CD14-positive monocyte (primary cell): ENCODE measurements at places on chromosomes 6 and 20. TPM values are rescaled to one million over a fixed set of nuclear protein-coding genes. Genes with fewer than 3 reads are reported as not detected.

DNA sequence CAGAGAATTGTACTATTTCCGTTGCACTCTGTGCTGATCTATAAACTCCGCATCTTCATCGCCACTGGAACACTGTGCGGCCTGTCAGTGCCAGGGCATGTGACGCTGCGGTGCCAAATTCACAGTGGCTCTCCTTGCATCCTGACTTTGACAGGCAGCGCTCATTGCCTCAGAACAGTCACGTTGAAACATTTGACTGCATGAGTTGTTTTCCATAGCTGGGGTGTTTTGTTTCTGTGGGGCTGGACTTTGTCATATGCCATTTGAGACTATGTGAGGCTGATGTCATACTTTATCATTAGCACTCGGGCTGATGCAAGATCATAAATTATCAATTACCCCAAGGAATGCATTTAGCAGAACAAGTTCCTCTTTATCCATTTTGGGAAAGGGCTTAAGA lies 32.7 kb downstream of the CFAP61 start:
- H3K4me3 ChIP-seq, result no peak overlapping the region
- H3K4me1 ChIP-seq, result no peaks in the 10 kb centered on the region
- no peaks in the 10 kb centered on the region for H3K36me3 ChIP-seq

DNA sequence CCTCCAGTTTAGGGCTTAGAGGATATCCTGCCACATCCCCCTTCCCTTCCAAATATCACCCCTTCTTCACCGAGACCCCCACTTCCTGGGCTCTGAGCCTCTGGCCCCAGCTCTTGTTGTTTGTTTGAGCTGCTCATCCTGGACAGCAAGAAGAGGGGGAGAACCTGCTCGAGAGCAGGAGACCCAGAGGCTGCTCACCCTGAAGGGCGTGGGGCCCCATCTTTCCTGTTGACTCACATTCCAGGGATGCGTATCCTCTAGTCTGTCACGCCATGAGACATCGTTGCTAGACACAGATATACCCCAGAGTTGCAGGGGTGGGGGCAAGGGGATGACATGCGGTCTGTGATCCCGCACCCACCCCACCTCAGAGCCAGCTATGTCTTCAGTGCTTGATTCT lies 5.7 kb upstream of the TNXB start:
- H3K36me3 ChIP-seq, result peaks cover 61% of the 10 kb centered on the region
- DNase-seq, result no peak
- no peak overlapping the region for H3K4me3 ChIP-seq
- no peaks in the 10 kb centered on the region for H3K27me3 ChIP-seq
- no peaks in the 10 kb centered on the region for H3K4me1 ChIP-seq
- no peak overlapping the region for H3K27ac ChIP-seq

DNA sequence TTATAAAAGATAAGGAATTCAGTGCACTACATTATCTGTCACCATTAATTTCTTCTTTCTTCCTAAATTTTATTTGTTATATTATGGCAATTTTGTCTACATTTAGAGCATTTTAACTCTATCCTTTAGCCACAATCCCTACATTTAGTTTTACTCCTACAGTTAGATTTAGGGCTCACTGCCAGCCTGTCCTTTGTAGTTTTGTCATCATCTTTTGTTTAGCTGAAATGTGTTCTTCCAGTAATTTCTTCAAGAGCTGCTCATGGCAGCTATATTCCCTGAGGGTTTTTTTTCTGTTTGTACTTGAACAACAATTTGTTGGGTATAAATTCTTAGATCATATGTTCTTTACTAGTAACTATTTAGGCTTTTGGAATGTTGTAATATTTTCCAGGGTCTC lies 72.7 kb upstream of the B3GAT2 start:
- DNase-seq, result no peak
- H3K4me1 ChIP-seq, result no peaks in the 10 kb centered on the region

GRCh38 chr6:152008779-152009178 lies 201.3 kb downstream of the ESR1 start:
- H3K4me1 ChIP-seq, result peaks cover 8% of the 10 kb centered on the region
- H3K27ac ChIP-seq, result no peak overlapping the region
- no peaks in the 10 kb centered on the region for H3K27me3 ChIP-seq
- no peaks in the 10 kb centered on the region for H3K36me3 ChIP-seq
- no peak overlapping the region for H3K4me3 ChIP-seq

GRCh38 chr6:24680582-24680981 lies 13.7 kb downstream of the ACOT13 start:
- H3K27me3 ChIP-seq, result no peaks in the 10 kb centered on the region
- H3K4me1 ChIP-seq, result no peaks in the 10 kb centered on the region
- no peak overlapping the region for H3K4me3 ChIP-seq
- no peak for DNase-seq
- H3K36me3 ChIP-seq, result no peaks in the 10 kb centered on the region

GRCh38 chr6:129638055-129638684 lies 71.8 kb downstream of the ARHGAP18 start:
- peaks cover 8% of the 10 kb centered on the region for H3K36me3 ChIP-seq
- no peaks in the 10 kb centered on the region for H3K4me1 ChIP-seq
- no peaks in the 10 kb centered on the region for H3K27me3 ChIP-seq
- H3K27ac ChIP-seq, result no peak overlapping the region

DNA sequence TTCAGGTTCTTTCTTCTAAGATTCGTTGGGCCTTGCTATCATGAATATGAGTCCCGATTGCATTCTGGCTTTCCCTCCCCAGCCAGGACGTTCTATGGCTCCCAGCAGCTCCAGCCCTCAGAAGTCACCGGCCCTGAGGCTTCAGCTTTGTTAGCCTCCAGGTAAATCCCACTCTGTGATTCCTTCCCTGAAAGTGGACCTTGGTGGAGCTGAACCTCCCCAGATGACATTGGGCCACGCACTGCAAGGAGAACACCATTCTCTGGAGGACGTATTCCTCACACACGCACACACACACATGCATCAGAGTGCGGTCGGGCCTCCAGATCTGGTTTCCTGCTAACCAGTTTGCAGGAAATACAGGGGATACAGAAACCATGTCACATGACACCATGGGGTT lies 487.3 kb upstream of the CDH4 start:
- H3K36me3 ChIP-seq, result no peaks in the 10 kb centered on the region
- DNase-seq, result no peak
- H3K4me3 ChIP-seq, result no peak overlapping the region
- H3K4me1 ChIP-seq, result no peaks in the 10 kb centered on the region
- no peaks in the 10 kb centered on the region for H3K27me3 ChIP-seq

DNA sequence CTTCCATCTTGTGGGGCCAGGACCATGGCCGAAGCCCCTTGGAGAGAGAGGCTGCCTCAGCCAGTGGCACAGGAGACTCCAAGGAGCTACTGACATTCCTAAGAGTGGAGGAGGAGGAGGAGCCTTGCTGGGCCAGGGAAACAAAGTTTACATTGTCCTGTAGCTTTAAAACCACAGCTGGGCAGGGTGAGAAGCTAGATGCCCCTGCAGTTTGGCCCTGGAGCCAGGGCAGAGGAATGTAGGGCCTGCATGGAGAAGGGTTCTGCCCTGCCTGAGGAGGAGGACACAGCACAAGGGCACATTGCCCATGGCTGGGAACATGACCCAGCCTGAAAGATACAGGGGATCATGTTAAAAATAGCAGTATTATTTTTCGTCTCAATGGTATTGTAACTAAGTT lies 37.4 kb downstream of the PLCG1 start:
- no peak overlapping the region for H3K4me3 ChIP-seq
- no peaks in the 10 kb centered on the region for H3K4me1 ChIP-seq
- no peak for DNase-seq
- peaks cover 1% of the 10 kb centered on the region for H3K27me3 ChIP-seq

- H3K4me3 ChIP-seq, result no peak overlapping the region
- H3K36me3 ChIP-seq, result peaks cover 14% of the 10 kb centered on the region
- H3K27me3 ChIP-seq, result no peaks in the 10 kb centered on the region
- H3K27ac ChIP-seq, result no peak overlapping the region
- no peak for DNase-seq
Observed at GRCh38 chr6:28330041-28330440, 5.9 kb downstream of the ZSCAN31 start.

DNA sequence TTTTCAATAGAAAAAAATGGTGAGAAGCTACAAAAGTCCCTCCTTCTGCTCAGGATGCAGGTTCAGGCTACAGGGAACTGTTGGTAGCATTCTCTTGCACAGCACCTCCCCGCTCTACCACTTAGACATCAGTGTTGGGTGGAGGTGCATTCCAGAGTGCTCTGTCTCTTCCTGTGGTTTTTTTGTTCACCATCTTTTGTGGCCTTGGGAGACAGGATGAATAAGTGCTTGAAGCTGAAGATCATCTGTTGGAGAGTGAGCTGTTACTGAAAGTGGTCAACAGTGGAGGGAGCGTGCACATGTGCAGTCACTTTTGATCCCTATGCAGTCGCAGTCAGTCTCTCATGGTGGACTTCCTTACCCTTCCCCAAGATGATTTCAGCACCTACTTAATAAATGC lies 16.6 kb upstream of the BTBD3 start:
- H3K27ac ChIP-seq, result no peak overlapping the region
- no peaks in the 10 kb centered on the region for H3K36me3 ChIP-seq
- H3K4me1 ChIP-seq, result no peaks in the 10 kb centered on the region
- H3K4me3 ChIP-seq, result no peak overlapping the region
- no peaks in the 10 kb centered on the region for H3K27me3 ChIP-seq
- no peak for DNase-seq

- H3K27me3 ChIP-seq, result no peaks in the 10 kb centered on the region
- H3K4me1 ChIP-seq, result peaks cover 12% of the 10 kb centered on the region
- no peaks in the 10 kb centered on the region for H3K36me3 ChIP-seq
- H3K27ac ChIP-seq, result peak overlapping the region; percentile 50
- DNase-seq, result no peak
Observed at GRCh38 chr20:43514648-43514999, 7.1 kb downstream of the L3MBTL1 start.

DNA sequence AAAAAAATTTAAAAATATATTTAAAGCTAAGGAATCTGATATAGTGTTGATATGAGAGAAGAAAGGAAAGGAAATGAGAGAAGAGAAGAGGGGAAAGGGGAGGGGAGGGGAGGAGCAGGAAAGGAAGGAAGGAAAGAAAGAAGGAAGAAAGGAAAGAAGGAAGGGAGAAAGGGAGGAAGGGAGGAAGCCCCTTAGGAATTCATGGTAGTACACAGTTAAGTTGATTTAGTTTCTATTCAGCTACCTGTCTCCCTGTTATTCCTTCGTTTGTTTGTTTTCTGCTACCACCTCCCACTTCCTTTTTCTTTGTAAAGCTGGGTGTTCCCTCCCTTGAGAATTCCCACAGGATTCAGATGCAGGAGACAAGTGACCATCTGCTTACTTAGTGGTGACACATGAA lies 1025.4 kb upstream of the FLRT3 start:
- H3K27me3 ChIP-seq, result no peaks in the 10 kb centered on the region
- no peak overlapping the region for H3K4me3 ChIP-seq
- DNase-seq, result no peak
- no peak overlapping the region for H3K27ac ChIP-seq

DNA sequence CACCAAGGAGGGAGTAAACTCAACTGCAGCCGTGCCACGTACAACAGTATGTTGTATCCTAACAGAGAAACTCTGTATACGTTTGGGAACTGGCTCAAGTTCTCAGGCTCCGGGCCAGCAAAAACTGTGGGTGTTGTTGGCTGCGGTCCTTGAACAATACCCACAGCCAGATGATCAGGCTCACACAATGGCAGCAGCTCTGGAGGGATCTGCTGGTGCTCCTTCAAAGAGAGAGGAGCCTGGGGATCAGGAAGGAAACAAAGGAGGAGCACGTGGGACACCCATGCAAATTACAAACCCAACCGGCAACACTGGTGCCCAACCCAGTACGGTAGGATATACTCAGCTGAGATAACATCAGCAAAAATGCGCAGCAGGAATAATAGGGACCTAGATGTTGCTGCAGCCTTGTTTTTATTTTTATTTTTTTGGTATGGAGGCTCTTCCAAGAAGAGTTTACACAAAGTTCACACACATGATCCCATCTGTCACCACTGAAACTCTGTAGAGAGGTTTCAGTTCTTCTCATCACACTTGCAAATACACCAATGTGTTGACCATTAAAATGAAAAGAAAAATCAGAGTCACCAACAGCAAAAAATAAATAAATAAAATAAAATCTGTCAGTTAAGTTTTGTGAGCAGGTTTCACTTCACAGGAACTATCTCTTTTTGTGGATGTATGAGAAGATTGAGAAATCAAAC lies 41.2 kb upstream of the PDE10A start:
- no peak overlapping the region for H3K27ac ChIP-seq
- H3K4me1 ChIP-seq, result no peaks in the 10 kb centered on the region
- H3K27me3 ChIP-seq, result no peaks in the 10 kb centered on the region
- no peak for DNase-seq
- H3K4me3 ChIP-seq, result no peak overlapping the region
- H3K36me3 ChIP-seq, result no peaks in the 10 kb centered on the region

DNA sequence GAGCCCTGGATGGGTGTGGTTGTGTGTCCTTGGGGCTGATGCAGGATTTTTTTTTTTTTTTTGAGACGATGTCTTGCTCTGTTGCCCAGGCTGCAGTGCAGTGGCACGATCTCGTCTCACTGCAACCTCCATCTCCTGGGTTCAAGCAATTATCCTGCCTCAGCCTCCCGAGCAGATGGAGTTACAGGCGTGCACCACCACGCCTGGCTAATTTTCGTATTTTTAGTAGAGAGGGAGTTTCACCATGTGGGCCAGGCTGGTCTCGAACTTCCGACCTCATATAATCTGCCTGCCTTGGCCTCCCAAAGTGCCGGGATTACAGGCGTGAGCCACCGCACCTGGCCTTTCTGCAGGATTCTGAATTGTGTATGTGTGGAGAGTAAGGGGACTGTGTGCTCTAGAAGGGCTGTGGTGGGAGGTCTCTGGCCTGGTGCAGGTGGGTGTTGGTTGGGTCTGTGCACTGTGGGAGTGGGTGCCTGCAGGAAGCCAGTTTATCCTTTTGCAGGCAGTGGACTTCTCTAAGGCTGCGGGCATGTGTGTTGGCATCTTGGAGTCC lies 11.0 kb upstream of the ID1 start:
- H3K27me3 ChIP-seq, result no peaks in the 10 kb centered on the region
- no peak overlapping the region for H3K4me3 ChIP-seq
- no peak overlapping the region for H3K27ac ChIP-seq
- DNase-seq, result no peak

- no peak overlapping the region for H3K27ac ChIP-seq
- no peaks in the 10 kb centered on the region for H3K4me1 ChIP-seq
Observed at GRCh38 chr6:76472858-76473257, 400.4 kb upstream of the IMPG1 start.

- H3K27me3 ChIP-seq, result no peaks in the 10 kb centered on the region
- H3K36me3 ChIP-seq, result peaks cover 44% of the 10 kb centered on the region
- H3K4me3 ChIP-seq, result no peak overlapping the region
- no peaks in the 10 kb centered on the region for H3K4me1 ChIP-seq
- no peak for DNase-seq
Observed at GRCh38 chr6:20098267-20098876, 113.9 kb downstream of the MBOAT1 start.

Gene SEMG1
- polyA plus RNA-seq, result not detected

Gene AIF1
- polyA plus RNA-seq, result 530 and 952 TPM in 2 replicates

Gene OR2J3
- polyA plus RNA-seq, result not detected

Gene DNAH8
- polyA plus RNA-seq, result not detected

Gene SRMS
- polyA plus RNA-seq, result not detected in 2 replicates

Gene TGM3
- polyA plus RNA-seq, result not detected

Gene SIRPD
- 3.7 and 3.9 TPM in 2 replicates for polyA plus RNA-seq

Gene C6orf136
- polyA plus RNA-seq, result 2.7 TPM

Gene CDH26
- polyA plus RNA-seq, result 3.0 TPM

Gene FOXA2
- polyA plus RNA-seq, result not detected

Gene BLTP3A
- polyA plus RNA-seq, result 1.2 TPM
